IPS DF 19.7 (cell line): ENCODE measurements at places on chromosomes 11 and 22.

DNA sequence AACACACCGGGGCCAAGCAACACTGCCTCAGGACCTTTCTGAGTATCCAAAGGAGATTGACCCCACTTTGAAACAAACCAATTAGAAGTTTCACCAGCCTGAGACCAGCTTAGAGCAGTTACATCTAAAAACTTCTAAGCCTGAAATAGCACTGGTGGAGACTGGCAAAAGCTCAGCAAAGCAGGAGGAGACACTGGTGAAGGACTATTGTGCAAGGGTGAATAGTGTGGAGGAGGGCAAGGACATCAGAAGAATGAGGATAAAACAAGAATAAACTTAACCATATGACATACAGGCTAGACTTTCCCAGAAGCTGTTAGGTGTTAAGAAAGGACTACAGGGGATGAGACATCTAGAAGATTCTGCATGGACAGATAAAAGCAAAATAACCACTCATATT is 152.4 kb downstream of the FCHSD2 start:
- DNase-seq = no peak

DNA sequence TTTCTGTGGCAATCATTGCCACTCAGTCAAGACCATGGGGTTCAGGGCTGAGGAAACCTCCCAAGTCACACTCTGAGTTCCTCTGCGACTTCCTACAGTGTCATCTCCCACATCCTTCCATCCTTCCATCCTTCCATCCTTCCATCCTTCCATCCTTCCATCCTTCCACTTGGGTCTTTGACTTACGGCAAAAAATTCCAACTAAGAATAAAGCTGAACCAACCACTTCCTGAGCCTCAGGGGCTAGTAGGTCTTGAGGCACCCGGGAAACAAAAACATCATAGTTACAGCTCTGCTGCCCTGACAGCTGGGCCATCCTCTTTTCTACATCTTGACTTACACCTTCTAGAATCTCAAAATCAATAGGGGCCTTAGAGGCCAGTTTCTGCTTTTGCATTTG is 32.1 kb downstream of the EHF start:
- DNase-seq = no peak

GRCh38 chr22:50260434-50260800 is 1.1 kb downstream of the MAPK12 start:
- DNase-seq = no peak

DNA sequence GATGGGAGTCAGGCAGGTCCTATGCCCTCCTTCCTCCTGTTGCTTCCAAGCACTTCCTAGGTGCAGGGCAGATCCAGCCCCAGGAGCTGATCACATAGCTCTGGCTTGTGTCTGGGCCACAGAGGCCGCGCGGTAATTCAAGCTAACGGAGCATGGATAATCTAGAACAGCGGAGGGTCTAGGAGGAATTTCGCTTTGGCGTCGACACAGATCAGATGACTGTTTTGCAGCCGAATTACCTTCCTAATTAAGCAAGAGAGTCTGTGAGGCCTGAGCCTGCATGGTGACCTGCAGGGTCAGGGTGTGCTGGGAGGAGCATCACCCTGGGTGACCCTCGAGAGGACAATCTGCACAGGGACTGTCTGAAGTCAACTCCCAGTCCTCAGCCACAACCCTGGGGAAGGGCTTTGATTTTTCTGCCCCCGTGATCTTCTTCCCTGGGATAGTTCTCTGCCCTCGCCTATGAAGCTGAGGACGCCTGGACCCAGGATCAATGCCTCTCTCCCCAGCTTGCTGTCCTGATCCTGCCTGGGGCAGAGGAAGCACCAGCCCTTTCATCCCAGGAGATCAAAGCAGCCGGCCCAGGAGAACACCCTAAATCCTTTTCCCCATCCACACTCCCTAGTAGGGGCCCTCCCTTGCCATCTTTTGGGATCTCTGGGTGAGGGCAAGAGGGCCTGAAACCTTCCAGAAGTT is 11.0 kb downstream of the NECTIN1 start:
- no peak for DNase-seq

- no peak for DNase-seq
Observed at GRCh38 chr11:1202154-1202775, 20.6 kb upstream of the MUC5B start.

- no peak for DNase-seq
Observed at GRCh38 chr22:27797520-27798391, 3.8 kb downstream of the MN1 start.

- DNase-seq = no peak
Observed at GRCh38 chr22:29727131-29727523, 7.3 kb downstream of the CABP7 start.

- DNase-seq = no peak
Observed at GRCh38 chr22:47848184-47848920, 1085.9 kb downstream of the TBC1D22A start.

DNA sequence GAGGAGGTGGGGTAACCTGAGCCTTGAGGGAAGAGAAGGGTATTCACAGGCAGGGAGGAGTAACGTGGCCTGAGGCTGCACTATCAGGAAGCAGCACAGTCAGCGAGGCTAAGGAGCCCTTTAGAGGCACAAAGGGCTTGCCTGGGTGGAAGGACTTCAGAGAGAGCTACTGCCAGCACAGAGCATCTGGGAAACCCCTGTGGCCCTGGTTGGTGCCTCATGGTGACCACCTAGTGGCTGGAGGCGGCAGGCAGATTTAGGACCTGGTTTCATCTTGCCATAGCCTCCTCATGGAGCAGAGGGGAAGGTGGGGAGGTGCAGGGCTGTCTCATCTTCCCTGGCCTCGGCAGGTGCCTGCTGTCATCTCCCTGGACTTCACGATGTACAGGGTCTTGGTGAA is 64.5 kb downstream of the MPPED1 start:
- no peak for DNase-seq

DNA sequence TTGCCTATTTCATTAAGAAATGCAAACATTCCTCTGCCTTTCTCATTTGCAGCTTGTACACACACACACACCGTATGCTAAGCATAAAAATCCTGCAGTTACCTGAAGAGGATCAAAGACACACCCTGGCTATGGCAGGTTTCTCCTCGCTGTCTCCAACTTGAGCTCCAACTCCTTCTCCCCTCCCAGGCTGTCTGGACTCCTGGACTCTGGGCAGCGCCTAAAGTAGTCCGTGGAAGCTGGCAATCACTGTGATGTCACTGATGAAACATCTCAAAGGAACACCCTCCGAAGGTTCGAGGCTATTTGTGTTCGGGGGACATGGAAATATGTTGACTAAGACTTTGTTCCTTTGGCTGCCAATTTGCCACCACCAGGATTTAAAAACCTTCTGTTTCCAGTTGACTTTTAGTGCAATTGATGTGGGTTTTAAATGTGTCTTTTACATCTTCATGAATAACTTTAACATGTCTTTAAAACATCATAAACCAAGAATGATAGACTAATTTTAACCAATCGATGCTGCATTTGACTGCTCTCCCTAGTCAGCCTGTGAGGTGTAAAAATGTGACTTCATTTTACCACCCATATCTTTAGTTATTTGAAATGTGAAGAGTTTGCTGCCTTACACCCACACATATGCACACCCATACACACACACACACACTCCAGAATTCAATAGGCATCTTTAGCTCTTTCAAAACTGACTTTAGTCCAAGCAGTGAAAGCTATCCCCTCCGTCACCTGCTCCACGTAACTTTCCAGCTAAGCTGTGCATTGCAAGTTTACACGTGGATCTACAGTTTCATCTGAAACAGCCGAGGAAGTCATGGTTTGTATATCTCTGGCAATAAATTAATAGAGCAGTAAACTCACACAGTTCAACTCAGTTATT is at the start of gene SLN:
TSS of gene SLN (minus strand) at position 196 of the 895 bp plus-strand sequence.
- DNase-seq = no peak
